Pulmonary artery endothelial cell (primary cell): ENCODE measurements at places on chromosomes 5 and 9. TPM values are rescaled to one million over a fixed set of nuclear protein-coding genes. Genes with fewer than 3 reads are reported as not detected.

Gene HRCT1
- total RNA-seq, result 2.4 and 5.6 TPM in 2 replicates

Gene POU5F2
- total RNA-seq, result 0.26 and 0.46 TPM in 2 replicates

Gene GPR151
- total RNA-seq, result 0.04 TPM in 1 of 2 replicates, not detected in the other

Gene TAF11L10
- not detected in 2 replicates for total RNA-seq

Gene CATSPER3
- total RNA-seq, result 0.07 TPM in 1 of 2 replicates, not detected in the other

Gene DEPDC1B
- total RNA-seq, result 11.7 and 22.6 TPM in 2 replicates

Gene NMUR2
- total RNA-seq, result not detected in 2 replicates

Gene OTULIN
- total RNA-seq, result 18.7 and 23.8 TPM in 2 replicates

Gene BARX1
- not detected in 2 replicates for total RNA-seq

Gene AFAP1L1
- 108 and 150 TPM in 2 replicates for total RNA-seq

Gene CARD9
- total RNA-seq, result 0.59 and 1.1 TPM in 2 replicates

Gene OSMR
- 14.6 and 17.0 TPM in 2 replicates for total RNA-seq

Gene RETREG1
- 0.07 and 0.14 TPM in 2 replicates for total RNA-seq

Gene ZNG1C
- total RNA-seq, result 16.0 and 20.1 TPM in 2 replicates

Gene C5orf58
- not detected in 2 replicates for total RNA-seq

Gene PCDHGA10
- 3.1 and 4.0 TPM in 2 replicates for total RNA-seq
